ENCODE measurements at places on chromosomes 11 and 22.

- no peak for DNase-seq
Measured at GRCh38 chr22:30187529-30188407, 58.8 kb downstream of the LIF start.

- no peak for DNase-seq
Measured at GRCh38 chr11:61328351-61328750, 4.6 kb downstream of the DDB1 start.

- peak; percentile 54 for DNase-seq
Measured at GRCh38 chr11:74462631-74463030, 4.7 kb downstream of the KCNE3 start.

DNA sequence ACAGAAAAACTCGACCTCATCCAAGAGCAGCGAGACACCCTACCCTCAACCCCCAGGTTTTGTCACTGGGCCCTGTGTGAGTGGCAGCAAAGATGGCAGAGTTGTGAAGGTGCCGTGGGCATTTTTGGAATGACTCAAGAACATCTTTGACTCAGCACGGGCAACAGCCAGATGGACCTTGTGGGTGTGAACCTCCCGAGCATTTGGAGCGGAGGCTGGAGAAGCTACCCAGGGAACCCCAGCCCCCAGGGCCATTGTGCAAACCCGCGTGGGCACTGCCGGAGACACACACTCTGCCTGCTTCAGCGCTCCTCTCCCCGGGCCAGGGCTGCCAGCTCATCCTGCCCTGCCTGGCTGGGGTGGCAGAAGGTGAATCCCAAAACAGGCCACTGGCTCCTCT lies 66.1 kb downstream of the PANX1 start:
- DNase-seq = no peak

GRCh38 chr11:123509737-123510578 lies 79.9 kb downstream of the GRAMD1B start:
- DNase-seq = no peak
